ENCODE measurements at places on chromosomes 13 and 19.

- no peak for DNase-seq
Observed at GRCh38 chr19:8618751-8619150, 8.2 kb upstream of the ADAMTS10 start.

- DNase-seq, result no peak
Observed at GRCh38 chr13:37627428-37627827, 28.9 kb upstream of the POSTN start.

DNA sequence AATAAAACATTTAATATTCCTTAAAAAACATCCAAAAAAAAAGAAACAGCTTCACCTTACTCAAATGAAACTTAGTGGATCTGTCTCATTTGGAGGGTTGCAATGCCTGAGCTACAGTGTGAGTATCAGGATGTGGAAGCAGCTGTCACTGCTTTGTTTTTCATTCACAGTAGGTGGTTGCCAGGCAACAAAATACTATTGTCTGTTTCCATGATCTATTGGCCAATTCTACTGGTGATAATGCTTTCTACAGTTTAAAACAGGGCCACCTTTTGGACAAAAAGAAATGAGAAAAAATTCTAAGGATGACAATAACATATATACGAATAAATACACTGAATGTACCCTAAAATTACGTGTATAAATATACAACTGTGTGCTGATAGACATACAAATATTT, 3.0 kb downstream of the ENOX1 start:
- DNase-seq, result peak; percentile 82

GRCh38 chr19:40693150-40693788, 2.8 kb upstream of the NUMBL start:
- no peak for DNase-seq

DNA sequence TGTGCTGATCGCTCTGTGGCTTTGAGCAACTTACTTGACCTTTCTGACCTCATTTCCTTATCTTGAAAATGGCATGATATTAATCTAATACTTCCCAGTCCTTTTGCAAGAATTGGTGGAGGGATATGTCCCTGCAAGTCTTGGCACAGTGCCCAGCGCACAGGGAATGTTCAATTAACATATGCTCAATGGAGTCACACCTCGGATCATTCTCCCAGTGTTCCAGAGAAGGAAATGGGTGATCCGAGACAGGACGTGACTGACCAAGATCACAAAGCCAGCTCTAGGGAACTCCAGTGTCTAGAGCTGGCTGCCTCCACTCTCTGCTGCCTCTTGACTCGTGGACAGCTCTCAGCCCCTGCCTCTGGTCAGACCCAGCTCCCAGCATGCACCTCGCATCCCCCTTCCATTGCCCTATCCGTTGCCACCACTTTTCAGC, 3.6 kb downstream of the CDC42EP5 start:
- DNase-seq, result peak; percentile 54

DNA sequence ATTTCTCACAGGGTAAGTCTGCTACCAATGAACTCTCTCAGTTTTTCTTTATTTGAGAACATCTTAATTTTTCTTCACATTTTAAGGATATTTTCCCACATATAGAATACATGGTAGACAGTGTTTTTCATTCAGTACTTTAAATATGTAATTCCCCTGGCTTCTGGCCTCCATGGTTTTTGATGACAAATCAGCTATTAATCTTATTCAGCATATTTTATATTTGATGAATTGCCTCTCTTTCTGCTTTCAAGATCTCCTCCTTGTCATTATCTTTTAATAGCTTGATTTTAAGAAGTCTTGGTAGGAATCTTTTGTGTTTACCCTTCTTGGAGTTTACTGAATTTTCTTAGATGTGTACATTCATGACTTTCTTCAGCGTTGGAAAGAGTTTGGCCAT, 27.6 kb downstream of the TNFSF13B start:
- no peak for DNase-seq

GRCh38 chr19:8655340-8655709, 24.9 kb downstream of the NFILZ start:
- no peak for DNase-seq

DNA sequence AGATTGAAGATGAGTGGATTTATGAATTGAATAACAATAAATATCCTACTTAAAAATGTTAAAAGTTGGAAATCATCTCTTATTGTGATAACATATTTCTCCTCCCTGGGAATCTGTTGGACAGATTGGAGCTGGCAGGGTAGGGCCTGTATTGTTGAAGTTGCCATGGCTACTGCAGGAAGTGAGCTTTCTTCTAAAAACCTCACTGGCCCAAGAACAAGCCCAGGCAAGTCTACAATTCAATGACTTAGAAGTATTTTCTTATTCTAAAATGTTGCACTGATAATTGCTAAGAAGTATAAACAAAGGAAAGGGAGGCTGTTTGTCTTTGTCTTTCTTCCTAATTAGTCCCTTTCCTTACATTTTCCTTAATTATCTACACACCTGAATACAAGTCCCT, 112.1 kb downstream of the DLEU7 start:
- peak; percentile 57 for DNase-seq

- DNase-seq, result no peak
Observed at GRCh38 chr13:50916701-50917184, 7.2 kb downstream of the RNASEH2B start.

GRCh38 chr19:49570997-49571676, 9.2 kb downstream of the NOSIP start:
- peak; percentile 61 for DNase-seq

DNA sequence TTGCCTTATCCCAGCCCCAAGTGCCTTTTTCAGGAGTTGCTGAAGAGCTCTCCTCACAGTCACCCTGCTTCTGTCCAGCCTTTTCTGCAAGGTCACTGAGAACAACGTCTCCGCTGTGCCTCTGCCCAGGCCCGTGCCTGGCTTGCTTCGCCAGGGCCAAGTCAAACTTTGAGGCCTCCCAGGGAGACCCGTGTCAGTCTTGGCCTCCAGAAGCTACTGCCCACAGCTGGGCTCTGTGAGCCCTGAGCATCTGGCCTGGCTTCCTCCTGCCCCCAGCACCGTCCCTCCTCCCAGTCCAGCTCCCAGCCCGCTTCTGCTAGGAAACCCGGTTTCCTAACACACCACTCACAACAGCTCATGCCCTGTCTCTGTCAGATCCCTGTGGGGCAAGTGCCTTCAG, 165.9 kb downstream of the TEX29 start:
- no peak for DNase-seq

GRCh38 chr19:18768046-18768771, 22.9 kb downstream of the COMP start:
- DNase-seq, result no peak

- no peak for DNase-seq
Observed at GRCh38 chr19:29882719-29883105, 59.3 kb upstream of the URI1 start.

GRCh38 chr13:46648166-46648607, 95.2 kb downstream of the LRCH1 start:
- peak; percentile 33 for DNase-seq

- DNase-seq, result peak; percentile 94
Observed at GRCh38 chr19:47231215-47232054, 436 bp upstream of the BBC3 start.

- peak; percentile 91 for DNase-seq
Observed at GRCh38 chr13:52851137-52851962, 2.9 kb upstream of the PCDH8 start.

DNA sequence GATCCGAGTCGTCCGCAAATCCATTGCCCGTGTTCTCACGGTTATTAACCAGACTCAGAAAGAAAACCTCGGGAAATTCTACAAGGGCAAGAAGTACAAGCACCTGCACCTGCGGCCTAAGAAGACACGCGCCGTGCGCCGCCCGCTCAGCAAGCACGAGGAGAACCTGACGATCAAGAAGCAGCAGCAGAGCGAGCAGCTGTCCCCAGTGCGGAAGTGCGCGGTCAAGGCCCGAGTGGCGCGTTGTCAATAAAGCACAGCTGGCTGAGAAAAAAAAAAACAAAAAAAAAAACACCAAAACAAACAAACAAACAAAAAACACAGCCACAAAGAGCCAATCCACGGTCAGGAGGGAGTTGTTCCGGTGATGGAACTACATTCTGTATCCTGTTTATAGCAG, 4.7 kb upstream of the GNA15 start:
- DNase-seq, result no peak

DNA sequence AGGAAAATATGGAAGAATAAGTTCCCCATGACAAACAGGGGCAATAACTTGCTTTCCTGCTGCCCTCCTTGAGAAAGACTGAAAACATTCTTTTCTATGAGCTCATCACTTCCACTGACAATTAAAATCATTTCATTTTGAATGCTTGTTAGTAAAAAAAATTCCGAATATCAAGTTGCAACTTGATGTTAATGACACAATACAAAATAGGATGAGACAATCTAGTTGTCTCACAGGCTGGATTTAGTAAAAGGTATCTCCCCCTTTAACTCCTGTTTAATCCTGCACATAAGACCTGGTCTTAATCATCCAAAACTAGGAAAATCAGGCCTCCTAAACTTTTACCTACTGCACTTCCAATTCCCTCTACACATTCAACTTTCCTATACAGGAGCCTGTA, 24.7 kb downstream of the IRS2 start:
- no peak for DNase-seq

DNA sequence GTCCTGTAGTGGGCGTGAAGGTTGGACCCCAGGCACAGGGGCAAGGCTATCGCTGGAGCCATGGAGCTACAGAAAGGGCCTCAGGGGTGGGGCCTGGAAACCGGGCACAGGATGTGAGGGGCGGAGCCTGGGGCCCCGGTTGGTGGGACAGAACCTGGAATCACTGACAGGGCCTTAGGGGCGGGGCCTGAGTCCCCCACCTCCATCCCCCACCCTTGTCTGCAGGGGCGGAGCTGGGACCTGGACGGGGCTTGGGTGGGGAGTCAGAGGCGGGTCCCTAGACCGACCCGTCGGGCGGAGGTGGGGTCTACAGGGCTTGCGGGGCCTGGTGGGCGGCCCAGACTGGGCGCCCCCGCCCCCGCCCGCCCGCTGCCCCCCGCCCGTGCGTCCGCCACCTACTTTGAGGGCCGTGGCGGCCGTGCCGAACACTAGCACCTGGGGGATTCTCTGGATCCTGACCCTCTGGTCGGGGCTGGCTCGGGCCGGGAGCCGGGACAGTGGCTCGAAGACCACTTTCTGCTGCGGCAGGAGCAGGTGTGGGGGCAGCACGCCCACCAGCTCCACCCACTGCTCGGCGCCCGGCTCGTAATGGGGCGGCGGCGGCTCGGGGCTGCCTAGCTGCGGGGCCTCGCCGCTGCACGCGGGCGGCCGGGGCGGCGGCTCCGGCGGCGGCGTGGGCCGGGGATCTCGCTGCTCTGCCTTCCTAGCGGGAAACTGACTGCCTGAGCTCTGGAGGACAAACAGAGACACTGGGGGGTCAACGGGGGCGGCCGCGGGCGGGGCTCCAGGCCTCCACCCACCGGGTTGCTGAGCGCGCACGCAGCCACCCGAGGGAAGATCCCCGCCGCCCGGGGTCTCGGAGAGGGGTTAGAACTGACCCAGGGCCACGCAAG, 26.3 kb downstream of the DCAF15 start:
- no peak for DNase-seq

GRCh38 chr13:74052402-74052928, 81.7 kb downstream of the KLF12 start:
- DNase-seq, result no peak

GRCh38 chr19:34391813-34392212, 12.4 kb upstream of the PDCD2L start:
- no peak for DNase-seq

DNA sequence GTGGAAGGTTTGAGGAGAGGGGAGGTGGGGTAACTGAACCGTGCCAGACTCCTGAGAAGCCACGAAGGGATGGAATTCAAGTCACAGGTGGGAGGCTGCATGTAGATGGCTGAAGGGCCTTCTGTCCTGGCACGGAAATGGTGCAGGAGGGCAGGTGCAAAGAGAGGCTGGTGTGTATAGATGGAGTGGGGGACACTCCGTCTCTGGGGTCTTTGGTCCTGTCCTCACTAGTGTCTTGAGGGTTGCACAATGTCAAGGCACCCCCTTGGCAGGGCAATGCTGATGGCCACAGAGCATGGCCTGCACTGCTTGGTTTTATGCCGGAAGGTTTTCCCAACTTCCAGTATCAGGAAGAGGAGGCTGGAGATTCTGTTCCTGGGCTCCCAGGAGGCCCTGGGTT, 82.7 kb upstream of the SIAH3 start:
- DNase-seq, result no peak

- DNase-seq, result peak; percentile 77
Observed at GRCh38 chr13:40664350-40665125, 1.9 kb downstream of the FOXO1 start.

DNA sequence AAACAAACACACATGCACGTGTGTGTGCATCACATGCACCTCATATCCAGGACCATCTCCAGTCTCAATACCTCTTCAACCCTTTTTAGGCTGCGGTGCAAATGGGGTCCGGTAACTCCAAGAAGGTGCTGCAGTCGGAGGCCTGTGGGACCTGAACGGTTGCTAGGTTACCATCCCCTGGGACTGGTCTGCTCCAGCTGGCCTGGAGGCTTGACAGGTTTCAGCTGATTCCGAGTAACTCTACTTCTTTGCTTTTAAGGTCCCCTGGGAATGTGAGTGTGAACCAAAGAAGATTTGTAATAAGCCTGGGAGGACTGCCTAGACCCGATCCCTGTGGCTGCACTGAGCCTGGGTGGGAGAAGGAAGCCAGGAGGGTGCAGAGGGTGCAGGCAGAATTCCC, 117.5 kb downstream of the CCNA1 start:
- DNase-seq, result no peak

GRCh38 chr13:98665638-98665995, 86.9 kb downstream of the SLC15A1 start:
- no peak for DNase-seq

GRCh38 chr19:18397242-18398202, at the start of gene LRRC25:
Gene LRRC25, minus strand, starts transcription at chr19:18397622. Its CDS starts 659 bp downstream, at chr19:18396963.
- no peak for DNase-seq

GRCh38 chr19:1336079-1336684, 47.5 kb upstream of the NDUFS7 start:
- DNase-seq, result no peak

DNA sequence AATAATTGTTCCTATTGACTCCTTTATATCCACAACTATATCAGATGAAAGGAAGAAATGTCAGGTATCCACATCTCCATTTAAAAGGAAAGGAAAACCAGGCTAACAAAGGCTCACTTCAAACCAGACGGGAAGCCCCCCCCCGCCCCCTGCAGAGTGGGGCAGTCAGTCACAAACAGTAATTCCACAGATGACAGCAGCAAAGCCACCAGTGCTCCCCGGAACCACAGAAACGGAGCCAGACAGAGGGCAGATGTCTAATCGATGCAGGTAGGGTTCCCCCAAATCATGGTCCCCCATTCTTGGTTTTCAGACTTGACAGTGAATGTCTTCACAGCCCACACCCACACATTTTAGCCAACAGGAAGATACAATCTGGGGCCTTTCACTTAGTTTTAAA, 100.8 kb downstream of the STK24 start:
- no peak for DNase-seq

GRCh38 chr19:1122972-1123363, 19.2 kb downstream of the GPX4 start:
- DNase-seq, result peak; percentile 49

GRCh38 chr19:46197314-46198070, 32.0 kb upstream of the IGFL1 start:
- no peak for DNase-seq

DNA sequence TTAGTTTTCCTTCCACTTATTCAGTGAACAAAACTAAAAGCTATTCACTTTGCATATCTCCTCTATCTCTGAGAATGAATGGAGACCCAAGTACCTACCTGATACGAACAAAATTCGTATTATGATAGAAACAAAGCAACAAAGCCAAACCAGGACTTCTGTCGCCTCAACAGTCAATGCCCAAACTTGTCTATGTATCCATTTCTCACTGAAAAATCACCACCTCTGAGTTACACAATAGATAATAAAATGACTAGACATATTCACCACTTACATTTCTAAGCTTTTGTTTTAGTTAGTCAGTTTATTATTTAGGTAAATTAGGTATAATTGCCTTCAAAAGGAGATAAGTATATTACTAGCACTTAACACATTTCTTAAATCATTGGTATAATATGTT, 67.7 kb downstream of the CAB39L start:
- DNase-seq, result no peak
